ENCODE measurements at places on chromosomes 16 and 17. TPM values are rescaled to one million over a fixed set of nuclear protein-coding genes. Genes with fewer than 3 reads are reported as not detected.
A peak's percentile ranks its signal among the peaks of the same experiment; 100 is the strongest.

DNA sequence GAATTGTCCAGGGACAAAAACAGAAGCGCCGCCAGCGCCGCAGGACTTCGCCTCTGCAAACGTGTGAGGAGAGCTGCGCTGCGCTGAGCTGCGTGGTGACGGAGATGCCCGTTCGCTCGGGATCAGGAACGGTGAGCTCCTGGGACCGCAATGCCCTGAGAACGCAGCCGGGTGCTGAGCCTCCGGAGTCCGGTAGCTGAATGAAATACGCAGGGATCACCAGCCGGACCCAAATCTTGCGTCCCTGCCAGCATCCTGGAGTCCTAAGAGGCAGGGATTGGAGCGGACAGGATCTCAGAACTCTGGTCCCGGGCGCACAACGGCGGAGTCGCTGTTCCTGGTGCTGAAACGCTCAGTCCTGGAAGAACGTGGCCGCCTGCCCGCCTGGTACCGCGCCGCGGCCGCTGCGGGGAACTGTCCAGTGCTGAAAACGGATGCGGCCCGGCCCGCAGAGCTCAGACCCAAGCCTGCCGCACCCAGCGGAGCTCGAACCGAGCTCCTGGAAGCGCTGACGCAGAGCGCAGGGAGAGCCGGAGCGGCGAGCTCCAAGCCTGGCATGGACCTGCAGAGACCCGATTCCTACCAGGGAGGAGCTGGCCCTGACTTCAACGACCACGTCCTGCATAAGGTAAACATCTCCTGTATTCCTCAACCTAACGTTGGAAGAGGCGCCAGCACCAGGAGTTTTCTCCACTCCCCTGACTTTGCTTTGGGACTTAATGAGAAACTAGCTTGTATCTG is 41.5 kb downstream of the CD300LF start:
- DNase-seq = peak; percentile 78

DNA sequence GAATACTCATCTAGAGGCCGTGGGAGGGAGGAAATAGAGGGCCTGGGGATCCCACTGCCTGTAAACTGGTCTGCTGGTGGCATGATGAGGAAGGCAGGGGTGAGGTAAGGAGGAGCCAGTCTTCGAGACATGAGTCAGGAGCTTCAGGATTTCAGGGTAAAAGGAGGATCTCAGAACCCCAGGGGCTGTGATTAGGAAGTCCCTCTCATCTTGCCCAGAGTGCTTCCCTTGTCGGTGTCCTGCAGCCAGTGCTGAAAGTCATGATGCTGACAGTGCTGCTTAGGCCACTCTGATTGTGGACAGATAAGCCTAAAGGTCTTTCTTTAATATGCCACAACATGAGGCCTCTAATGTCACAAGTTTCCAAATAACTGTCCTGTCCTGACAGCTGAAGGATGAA is 29.6 kb downstream of the COG4 start:
- DNase-seq = no peak

GRCh38 chr17:78618264-78619066 is 41.3 kb upstream of the DNAH17 start:
- no peak for DNase-seq

- no peak for DNase-seq
Observed at GRCh38 chr17:72362376-72363088, 241.7 kb downstream of the SOX9 start.

- no peak for DNase-seq
Observed at GRCh38 chr16:79845734-79846135, 245.2 kb upstream of the MAF start.

DNA sequence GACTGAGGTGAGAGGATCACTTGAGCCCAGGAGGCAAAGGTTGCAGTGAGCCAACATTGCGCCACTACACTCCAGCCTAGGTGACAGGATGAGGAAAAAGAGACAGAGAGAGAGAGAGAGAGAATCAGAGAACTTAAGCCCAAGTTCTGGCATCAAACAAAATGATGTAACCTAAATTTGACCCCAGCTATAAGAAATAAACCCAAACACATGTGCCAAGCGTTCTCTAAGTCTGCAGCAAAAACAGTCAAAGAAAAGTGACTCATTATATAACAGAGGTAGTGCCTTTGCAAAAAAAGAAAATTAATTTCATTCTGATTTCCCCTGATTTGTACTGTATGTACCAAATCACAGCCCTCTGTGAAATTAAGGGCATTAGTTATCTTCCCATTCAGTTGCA is 89.5 kb downstream of the CDH11 start:
- no peak for DNase-seq

- DNase-seq = peak; percentile 13
Observed at GRCh38 chr16:28010671-28011070, 52.8 kb downstream of the GSG1L start.

Gene ATP2C2
- under 0.01 TPM for total RNA-seq

Gene SLC16A3
- total RNA-seq = 67.8 TPM

Gene CARD14
- 0.22 TPM for total RNA-seq

Gene ZSCAN10
- under 0.01 TPM for total RNA-seq

All from lung microvascular endothelial cell (primary cell).